ENCODE measurements at places on chromosomes 2 and 18.

DNA sequence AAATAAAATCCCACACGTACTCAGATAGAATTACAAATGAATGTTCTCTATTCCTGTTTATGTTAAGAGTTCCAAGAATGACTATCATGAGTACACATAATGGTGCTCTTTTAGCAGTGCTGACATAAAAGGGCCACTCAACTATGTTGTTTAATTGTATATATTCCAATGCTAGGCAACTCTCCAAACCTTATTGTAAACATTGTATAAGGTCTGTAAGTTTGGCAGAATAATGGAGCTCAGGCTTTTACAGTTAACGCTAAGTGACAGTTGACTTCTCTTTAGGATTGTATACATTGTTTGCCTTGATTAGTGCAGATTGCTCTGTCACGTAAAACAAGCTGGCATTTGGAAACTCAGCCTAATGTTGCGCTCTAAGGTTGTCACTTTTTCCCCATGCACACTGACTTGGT lies 20.8 kb downstream of the RBMS1 start:
- DNase-seq: no peak

DNA sequence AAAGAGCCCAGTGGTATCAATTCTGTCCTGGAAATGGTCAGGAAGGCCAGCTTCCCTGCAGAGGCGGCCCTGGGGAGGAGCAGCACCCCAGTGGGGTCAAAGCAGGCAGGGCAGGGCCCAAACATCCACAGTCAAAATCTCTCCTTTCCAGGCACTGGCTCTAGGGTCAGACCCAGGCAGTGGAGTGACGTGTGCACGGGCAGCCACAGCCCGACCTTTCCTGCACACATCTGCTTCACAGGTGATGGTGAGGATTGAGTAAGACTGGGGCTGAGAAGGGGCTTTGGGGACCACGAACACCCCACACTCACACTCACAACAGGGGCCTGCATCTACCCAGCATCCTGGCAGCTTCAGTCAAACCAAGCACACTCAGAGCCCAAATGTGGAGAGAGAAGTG lies 97.8 kb upstream of the GLI2 start:
- no peak for DNase-seq

- peak; percentile 22 for DNase-seq
These were observed 154.7 kb downstream of the HDAC4 start for GRCh38 chr2:239245872-239246721.

DNA sequence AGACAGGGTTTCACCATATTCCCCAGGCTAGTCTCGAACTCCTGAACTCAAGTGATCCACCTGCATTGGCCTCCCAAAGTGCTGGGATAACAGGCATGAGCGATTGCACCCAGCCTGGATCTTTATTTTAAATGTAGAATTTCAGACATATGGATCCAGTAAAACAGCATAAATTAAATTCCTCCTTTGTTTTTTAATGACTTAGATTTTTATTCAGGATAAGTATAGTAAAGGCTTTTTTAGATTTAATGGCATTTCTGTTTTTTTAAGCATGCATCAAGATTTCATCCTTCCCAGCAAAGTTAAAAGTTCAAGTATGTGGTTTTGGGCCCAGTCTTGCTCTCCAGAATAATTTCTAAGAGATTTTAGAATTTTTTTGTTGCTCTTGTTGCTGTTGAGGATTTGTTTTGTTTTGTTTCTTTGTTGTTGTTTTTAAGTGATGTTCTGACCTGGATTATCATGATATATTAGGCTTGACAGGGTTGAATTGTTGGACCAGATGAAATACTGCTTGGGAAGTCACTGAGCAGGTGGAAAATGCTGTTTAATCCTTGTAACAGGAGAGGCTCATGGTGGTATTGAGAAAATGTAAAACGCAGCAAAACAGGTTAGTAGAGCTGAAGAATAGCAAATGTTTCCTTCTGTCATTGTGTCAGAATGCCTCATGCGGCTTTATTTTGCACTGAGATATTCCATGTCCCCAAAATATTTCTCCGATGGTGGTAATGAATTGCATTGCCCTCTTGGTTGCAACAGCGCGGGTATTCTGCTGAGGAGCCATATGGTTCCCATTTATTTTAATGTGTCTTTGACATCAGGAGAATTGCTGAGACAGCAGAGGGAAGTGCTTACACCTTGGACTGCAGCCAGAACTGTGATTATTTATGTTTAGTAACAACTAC lies 147.9 kb downstream of the GALNT3 start:
- no peak for DNase-seq

- DNase-seq: no peak
These were observed 90.8 kb downstream of the CCBE1 start for GRCh38 chr18:59606193-59607077.

GRCh38 chr18:8952769-8953760 lies 149.4 kb upstream of the NDUFV2 start:
- no peak for DNase-seq
